Left lung (tissue), 14 donors: ENCODE measurements at places on chromosomes 2 and 18. TPM values are rescaled to one million over a fixed set of nuclear protein-coding genes. Genes with fewer than 3 reads are reported as not detected.

Gene PDE6D
- 27.9 TPM for polyA plus RNA-seq

Gene DIPK1C
- not detected for polyA plus RNA-seq

Gene BCL2
- 11.0 TPM for polyA plus RNA-seq

Gene HOXD1
- 2.5 TPM for polyA plus RNA-seq

Gene TMEM182
- polyA plus RNA-seq, result 9.4 TPM

Gene ARHGAP25
- 9.2 TPM for polyA plus RNA-seq

Gene TNFAIP6
- polyA plus RNA-seq, result 6.8 TPM

Gene DSC2
- 17.6 TPM for polyA plus RNA-seq

Gene RESP18
- polyA plus RNA-seq, result not detected

Gene FN1
- polyA plus RNA-seq, result 1,847 TPM

Gene MERTK
- 15.3 TPM for polyA plus RNA-seq

Gene GREB1
- polyA plus RNA-seq, result 15.2 TPM

Gene DNAH7
- 4.8 TPM for polyA plus RNA-seq

Gene CYS1
- polyA plus RNA-seq, result 18.8 TPM

Gene IL36G
- polyA plus RNA-seq, result not detected

Gene SCYGR8
- polyA plus RNA-seq, result not detected

Gene VIT
- polyA plus RNA-seq, result 0.09 TPM

Gene ITPRID2
- polyA plus RNA-seq, result 115 TPM

Gene CTAGE1
- not detected for polyA plus RNA-seq

Gene KCNF1
- polyA plus RNA-seq, result 1.6 TPM

Gene ALK
- 0.06 TPM for polyA plus RNA-seq

Gene EGR4
- not detected for polyA plus RNA-seq

Gene CAVIN2
- 129 TPM for polyA plus RNA-seq

Gene ZNF385B
- polyA plus RNA-seq, result 5.7 TPM

Gene HIBCH
- polyA plus RNA-seq, result 86.8 TPM

Gene CROCC2
- 3.7 TPM for polyA plus RNA-seq

Gene SNORC
- polyA plus RNA-seq, result 0.53 TPM
